ENCODE measurements at places on chromosomes 1 and 21. TPM values are rescaled to one million over a fixed set of nuclear protein-coding genes. Genes with fewer than 3 reads are reported as not detected.

Gene TAL1
- total RNA-seq: not detected

Gene PALMD
- not detected for total RNA-seq

Gene SFT2D2
- total RNA-seq: 63.4 TPM

Gene KCNE1
- 0.75 TPM for total RNA-seq

DNA sequence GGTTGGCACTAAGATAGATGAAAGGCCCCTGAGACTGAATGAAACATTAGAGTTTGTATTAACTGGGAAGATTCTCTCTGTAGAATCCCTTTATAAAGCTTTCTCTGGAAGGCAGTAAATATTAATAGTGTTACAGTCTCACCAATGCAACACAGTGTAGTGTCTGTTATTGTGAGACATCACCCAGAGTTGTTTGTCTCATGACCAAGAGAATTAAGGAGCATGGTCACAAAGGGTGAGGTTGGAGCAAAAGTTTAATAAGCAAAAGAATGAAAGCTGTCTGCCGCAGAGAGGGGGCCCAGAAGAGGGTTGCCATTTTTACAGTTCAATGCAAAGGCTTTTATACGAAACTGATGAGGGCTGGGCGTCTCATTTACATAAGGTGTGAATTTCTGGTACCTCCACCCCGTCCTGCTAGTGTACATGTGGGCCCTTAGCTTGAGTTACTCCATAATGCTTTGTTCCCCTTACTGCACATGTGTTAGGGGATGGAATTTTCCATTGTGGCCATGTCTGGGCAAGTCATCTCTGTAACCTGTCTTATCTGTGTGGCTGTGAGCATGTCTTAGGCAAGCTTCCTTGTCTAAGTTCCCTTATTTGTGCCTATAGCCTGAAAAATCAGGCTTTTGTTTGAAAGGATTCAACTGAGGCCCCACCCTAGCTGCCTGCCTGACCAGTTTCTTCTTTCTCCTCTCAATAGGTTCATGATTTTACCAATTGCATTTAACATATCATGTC, 184.1 kb downstream of the RASAL2 start:
- no peaks in the 10 kb centered on the region for H3K27me3 ChIP-seq
- DNase-seq: no peak
- H3K36me3 ChIP-seq: peaks cover 14% of the 10 kb centered on the region
- no peak overlapping the region for H3K4me3 ChIP-seq

GRCh38 chr1:202122639-202123335, at the start of gene GPR37L1:
GPR37L1 (plus strand) TSS chr1:202122917; CDS start chr1:202122964, 47 bp downstream.
- no peak within 1 kb of the TSS for H3K4me3 ChIP-seq
- H3K4me1 ChIP-seq: peaks cover 10% of the 10 kb centered on the region
- no peaks in the 10 kb centered on the region for H3K36me3 ChIP-seq
- peaks cover 29% of the 10 kb centered on the region for H3K27me3 ChIP-seq
- H3K27ac ChIP-seq: no peak within 1 kb of the TSS
- DNase-seq: peak; percentile 42

GRCh38 chr1:213419401-213420030, 368.5 kb downstream of the RPS6KC1 start:
- 0 out of 2 replicates have a peak, but pooled peaks cover 4% of the 10 kb centered on the region for H3K36me3 ChIP-seq
- no peaks in the 10 kb centered on the region for H3K27me3 ChIP-seq
- no peak for DNase-seq

- peak overlapping the region; percentile 81 for H3K4me3 ChIP-seq
- no peaks in the 10 kb centered on the region for H3K36me3 ChIP-seq
- H3K27ac ChIP-seq: no peak overlapping the region
- no peak for DNase-seq
Observed at GRCh38 chr1:21651214-21652042, 17.7 kb downstream of the RAP1GAP start.

- H3K27ac ChIP-seq: peak overlapping the region; percentile 86
- DNase-seq: peak; percentile 65
- peaks cover 36% of the 10 kb centered on the region for H3K4me1 ChIP-seq
- H3K4me3 ChIP-seq: peak overlapping the region; percentile 51
- peaks cover 5% of the 10 kb centered on the region for H3K36me3 ChIP-seq
Observed at GRCh38 chr1:235532360-235532759, 28.1 kb upstream of the B3GALNT2 start.

DNA sequence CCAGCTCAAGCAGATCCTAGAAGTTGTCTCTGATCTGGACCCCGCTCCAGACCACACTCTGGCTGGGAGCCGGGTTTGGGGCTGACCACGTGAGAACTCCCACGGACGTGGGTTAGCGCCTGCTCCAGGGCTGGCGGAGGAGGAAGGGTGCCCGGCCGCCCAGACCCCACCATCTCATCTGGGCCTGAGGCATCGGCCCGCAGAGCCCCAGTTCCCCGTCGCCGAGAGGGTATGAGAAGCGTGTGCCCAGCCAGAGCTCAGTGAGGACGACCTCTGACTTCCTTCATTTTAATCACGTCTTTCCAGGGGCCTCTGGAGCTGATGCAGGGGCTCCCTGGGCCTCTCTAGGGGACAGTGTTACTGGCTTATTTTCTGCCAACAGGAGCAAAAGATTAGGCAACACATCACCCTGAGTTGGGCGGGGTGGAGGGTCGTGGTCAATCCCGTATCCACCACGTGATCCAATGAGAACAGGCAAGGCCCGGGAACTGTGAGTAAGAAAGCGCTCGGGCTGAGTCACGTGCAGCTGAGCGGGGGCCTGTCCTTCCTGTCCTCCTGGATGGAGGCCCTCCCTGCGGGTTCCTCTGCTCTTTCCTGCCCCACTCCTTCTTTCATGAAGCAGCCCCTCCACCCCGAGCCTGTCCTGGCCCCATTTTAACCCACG, 81.1 kb downstream of the SIK1 start:
- no peaks in the 10 kb centered on the region for H3K36me3 ChIP-seq
- no peak overlapping the region for H3K4me3 ChIP-seq
- no peak overlapping the region for H3K27ac ChIP-seq
- peaks cover 6% of the 10 kb centered on the region for H3K4me1 ChIP-seq
- peak; percentile 34 for DNase-seq

DNA sequence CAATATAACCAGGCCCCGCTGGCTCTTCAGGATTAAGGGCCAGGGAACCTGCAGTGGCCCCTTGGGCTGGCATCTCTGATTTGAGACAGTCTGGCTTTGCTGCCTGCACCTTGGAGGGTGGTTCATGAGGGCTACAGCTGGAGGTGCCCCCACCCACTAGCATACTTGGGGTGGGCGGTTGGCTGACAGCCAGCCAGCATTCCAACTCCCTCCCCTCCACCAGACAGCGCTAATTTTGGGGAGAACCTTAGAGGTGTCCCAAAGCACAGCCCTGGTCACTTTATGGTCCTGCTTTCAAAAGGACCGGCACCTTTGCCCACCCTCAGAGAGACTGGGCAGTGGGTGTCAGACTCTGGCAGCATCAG, 180.7 kb upstream of the VAMP3 start:
- H3K4me1 ChIP-seq: no peaks in the 10 kb centered on the region
- peaks cover 35% of the 10 kb centered on the region for H3K27me3 ChIP-seq
- H3K36me3 ChIP-seq: no peaks in the 10 kb centered on the region
- H3K27ac ChIP-seq: no peak overlapping the region
- H3K4me3 ChIP-seq: no peak overlapping the region

- no peak overlapping the region for H3K27ac ChIP-seq
- peaks cover 4% of the 10 kb centered on the region for H3K27me3 ChIP-seq
- H3K36me3 ChIP-seq: no peaks in the 10 kb centered on the region
- no peak overlapping the region for H3K4me3 ChIP-seq
- no peaks in the 10 kb centered on the region for H3K4me1 ChIP-seq
Observed at GRCh38 chr1:74681001-74681400, 7.4 kb upstream of the ERICH3 start.

- H3K4me3 ChIP-seq: no peak overlapping the region
- no peak overlapping the region for H3K27ac ChIP-seq
- no peak for DNase-seq
- H3K36me3 ChIP-seq: no peaks in the 10 kb centered on the region
- H3K4me1 ChIP-seq: peaks cover 11% of the 10 kb centered on the region
Observed at GRCh38 chr1:211551638-211552460, 27.1 kb downstream of the SLC30A1 start.

GRCh38 chr1:204286831-204287421, 72.8 kb downstream of the PLEKHA6 start:
- peaks cover 31% of the 10 kb centered on the region for H3K4me1 ChIP-seq
- H3K27ac ChIP-seq: 0 out of 2 replicates have a peak overlapping the region, but pooled peaks have one; percentile 6
- H3K27me3 ChIP-seq: peaks cover 18% of the 10 kb centered on the region
- H3K4me3 ChIP-seq: peak overlapping the region; percentile 70
- no peak for DNase-seq
- H3K36me3 ChIP-seq: no peaks in the 10 kb centered on the region

DNA sequence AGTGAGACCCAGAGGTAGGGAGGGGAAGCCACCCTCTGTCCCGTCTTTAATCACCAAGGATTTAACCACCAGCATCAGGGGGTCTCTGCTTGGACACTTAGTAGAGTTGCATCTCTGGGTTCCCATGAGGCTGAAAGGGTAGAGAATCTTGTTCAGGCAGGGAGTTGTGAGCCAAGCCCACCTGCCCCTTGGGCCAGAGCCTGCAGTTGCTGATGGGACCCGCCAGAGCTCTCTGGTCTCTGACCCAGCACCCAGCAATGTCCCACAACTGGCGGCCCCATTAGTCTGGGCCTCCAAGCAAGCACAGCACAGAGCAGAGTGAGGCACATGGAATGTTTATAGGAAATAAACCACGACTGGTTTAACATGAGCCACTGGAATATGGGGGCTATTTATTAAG, 166.3 kb downstream of the TRIM33 start:
- peak overlapping the region; percentile 94 for H3K27ac ChIP-seq
- DNase-seq: peak; percentile 94
- H3K4me1 ChIP-seq: peaks cover 36% of the 10 kb centered on the region
- no peaks in the 10 kb centered on the region for H3K36me3 ChIP-seq

- H3K36me3 ChIP-seq: no peaks in the 10 kb centered on the region
- DNase-seq: no peak
- no peak overlapping the region for H3K27ac ChIP-seq
- H3K4me3 ChIP-seq: no peak overlapping the region
Observed at GRCh38 chr1:117059334-117059677, 820 bp upstream of the TTF2 start.

DNA sequence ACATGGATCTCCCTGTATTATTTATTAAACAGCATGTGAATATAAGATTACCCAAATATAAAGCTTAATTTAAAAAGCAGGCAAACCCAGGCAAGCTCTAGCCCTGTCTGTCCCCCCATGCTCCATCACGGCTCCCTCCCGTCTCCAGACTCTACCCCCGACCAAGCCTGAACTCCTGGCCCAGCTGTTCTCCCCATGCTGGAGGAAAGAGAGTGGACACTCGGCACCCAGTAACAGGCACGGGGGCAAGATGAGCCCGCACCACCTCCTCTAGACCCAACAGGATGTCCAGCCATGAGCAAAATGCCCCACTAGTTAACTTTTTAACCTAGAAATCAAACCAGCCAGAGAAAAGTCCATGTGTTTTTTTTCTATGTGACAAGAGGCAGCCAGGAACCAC, 19.3 kb downstream of the SLC19A1 start:
- H3K36me3 ChIP-seq: peaks cover 53% of the 10 kb centered on the region
- no peaks in the 10 kb centered on the region for H3K27me3 ChIP-seq
- peaks cover 7% of the 10 kb centered on the region for H3K4me1 ChIP-seq
- DNase-seq: no peak
- H3K4me3 ChIP-seq: no peak overlapping the region
- H3K27ac ChIP-seq: no peak overlapping the region

DNA sequence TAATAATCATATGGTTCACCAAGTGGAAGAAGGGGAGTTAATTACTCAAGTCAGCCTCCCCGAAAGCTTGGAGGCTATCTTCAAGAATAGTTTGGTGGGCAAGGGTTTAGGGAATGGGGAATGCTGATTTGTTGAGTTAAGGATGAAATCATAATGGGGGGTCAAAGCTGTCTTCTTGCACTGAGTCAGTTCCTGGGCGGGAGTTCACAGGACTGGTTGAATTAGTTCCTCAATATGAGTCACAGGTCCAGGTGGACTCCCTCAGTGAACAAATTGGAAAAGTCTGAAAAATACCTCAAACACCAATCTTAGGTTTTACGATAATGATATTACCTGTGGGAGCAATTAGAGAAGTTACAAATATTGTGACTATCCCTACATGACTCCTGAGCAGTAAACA, 115.2 kb upstream of the COA6 start:
- H3K4me3 ChIP-seq: no peak overlapping the region
- DNase-seq: no peak
- no peaks in the 10 kb centered on the region for H3K27me3 ChIP-seq
- H3K4me1 ChIP-seq: no peaks in the 10 kb centered on the region

Measured in HFFc6 (cell line).